ENCODE measurements at places on chromosomes 3 and 15.

GRCh38 chr15:96254173-96254572 is 76.3 kb upstream of the NR2F2 start:
- no peak for DNase-seq

DNA sequence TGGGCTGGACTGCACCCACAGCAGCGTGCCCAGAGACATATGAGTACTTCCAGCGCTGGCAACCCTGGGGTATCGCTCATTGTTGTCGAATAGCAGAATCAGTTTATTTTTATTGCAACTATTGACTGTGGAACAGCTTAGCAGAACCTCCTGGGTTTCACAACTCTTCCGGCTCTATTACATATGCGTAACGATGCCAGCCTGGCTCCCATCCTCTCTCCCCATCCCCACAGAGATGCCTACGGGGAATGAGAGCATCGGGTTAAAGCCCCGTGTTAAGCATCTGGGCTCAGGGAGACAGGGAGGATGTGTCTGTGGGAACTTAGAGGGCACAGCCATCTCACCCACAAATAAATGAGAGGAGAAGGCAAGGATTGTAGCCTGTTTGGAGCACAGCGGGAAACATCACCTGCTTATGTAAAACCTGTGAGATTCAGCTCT is 76.6 kb upstream of the DLG1 start:
- no peak for DNase-seq

DNA sequence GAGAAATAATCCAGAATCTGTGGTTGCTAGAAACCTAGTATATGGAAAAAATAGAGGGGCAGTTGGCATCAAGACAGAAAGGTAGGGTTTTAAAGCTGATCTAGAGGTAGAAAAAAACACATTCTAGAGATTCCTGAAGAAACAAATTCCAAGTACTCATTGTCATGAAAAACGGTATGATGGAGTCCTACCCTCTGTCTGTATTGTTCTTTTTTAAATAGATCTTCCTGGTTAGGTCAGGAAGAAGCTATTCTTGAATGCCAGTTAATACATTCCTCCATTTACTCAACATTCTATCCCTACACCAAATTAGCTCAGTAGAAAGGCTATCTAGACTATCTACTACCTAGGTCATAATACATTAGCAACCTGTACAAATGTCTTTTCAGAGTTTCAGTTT is 364.7 kb downstream of the FHIT start:
- DNase-seq = no peak

GRCh38 chr15:88776646-88777045 is 26.6 kb upstream of the ACAN start:
- no peak for DNase-seq

DNA sequence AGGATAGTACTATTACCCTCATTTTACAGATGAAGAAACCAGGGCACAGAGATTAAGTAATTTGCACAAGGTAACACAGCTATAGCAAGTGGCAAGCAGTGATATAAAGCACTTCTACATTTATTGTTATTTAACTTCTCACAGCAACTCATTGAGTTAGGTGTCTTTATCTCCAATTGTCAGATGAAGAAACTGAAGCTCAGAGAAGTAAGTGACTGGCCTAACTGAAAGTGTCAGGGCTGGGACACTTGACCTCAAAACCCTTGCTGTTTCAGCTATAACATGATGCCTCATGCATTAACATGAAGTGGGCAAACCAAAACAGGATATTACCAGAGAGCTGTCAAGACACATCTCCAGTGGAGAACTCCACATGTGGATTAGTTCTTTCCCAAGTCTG is 65.8 kb upstream of the LEKR1 start:
- DNase-seq = no peak

DNA sequence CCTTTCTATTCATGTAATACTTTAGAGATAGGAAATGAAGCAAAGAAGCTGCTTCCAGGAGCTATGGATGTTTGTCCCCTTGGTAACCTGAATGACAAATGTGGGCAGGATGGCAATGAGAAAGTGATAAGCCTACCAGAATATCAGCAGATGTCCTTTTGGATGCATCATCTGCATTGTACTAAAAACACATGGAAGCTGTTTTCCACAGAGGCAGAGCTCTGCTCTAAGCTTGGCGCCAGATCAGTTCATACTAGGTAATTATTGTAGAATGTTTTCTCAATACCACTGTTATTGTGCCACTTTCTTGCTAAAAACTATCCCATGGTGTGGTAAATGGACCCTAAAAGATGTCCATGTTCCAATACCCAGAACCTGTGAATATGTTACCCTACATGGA is 100.2 kb downstream of the DTWD1 start:
- DNase-seq = no peak

GRCh38 chr15:65101891-65102708 is 12.9 kb downstream of the UBAP1L start:
- DNase-seq = no peak

DNA sequence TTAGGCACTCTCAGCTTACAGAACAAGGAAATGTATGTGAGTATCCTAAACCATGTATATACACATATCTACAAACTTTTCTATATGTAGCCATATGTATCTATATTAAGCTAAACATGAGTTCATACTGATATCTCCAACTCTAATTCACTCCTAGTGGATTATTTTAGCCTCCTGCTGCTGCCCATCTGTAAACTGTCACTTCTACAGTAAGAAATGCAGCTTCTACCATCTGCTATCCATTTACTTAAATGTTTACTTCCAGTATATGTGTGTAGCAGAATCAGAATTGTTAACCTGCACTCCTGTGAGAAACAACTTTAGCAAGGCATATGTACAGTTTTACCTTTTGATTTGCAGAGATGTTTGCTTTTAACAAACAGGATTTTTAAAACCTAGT is 478.5 kb upstream of the CBLB start:
- DNase-seq = no peak

DNA sequence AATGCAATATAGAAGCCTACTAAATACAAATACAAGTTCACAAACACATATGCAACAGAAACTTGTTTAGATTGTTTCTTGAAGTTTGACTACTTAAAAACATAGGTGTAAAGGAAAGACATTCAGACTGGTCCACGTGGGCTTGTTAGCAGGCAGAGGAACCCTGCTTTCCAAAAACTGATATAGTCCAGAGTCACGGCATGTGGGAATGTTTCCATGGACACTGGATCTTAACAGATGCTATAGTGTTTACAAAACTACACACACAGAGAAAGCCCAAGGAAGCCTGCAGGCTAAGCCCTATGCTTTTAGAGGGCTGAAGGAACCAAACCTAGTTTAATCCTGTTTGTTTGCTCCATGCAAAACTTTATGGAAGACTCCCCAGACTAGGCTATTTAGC is 45.2 kb upstream of the LRRC58 start:
- no peak for DNase-seq

- DNase-seq = no peak
Measured at GRCh38 chr3:38647217-38647970, 2.1 kb downstream of the SCN5A start.

DNA sequence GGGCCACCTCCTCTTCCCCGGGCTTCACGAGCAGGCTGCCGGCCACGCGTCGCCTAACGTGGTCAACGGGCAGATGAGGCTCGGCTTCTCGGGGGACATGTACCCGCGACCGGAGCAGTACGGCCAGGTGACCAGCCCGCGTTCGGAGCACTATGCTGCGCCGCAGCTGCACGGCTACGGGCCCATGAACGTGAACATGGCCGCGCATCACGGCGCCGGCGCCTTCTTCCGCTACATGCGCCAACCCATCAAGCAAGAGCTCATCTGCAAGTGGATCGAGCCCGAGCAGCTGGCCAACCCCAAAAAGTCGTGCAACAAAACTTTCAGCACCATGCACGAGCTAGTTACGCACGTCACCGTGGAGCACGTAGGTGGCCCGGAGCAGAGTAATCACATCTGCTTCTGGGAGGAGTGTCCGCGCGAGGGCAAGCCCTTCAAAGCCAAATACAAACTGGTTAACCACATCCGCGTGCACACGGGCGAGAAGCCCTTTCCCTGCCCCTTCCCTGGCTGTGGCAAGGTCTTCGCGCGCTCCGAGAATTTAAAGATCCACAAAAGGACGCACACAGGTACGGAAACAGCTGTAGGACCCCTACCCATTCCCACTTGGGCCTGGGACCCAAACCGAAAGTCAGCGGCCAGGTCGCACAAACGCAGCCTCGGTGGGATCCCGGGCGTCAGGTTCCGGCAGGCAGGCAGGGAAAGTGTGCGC is 1.5 kb downstream of the ZIC1 start:
- no peak for DNase-seq

DNA sequence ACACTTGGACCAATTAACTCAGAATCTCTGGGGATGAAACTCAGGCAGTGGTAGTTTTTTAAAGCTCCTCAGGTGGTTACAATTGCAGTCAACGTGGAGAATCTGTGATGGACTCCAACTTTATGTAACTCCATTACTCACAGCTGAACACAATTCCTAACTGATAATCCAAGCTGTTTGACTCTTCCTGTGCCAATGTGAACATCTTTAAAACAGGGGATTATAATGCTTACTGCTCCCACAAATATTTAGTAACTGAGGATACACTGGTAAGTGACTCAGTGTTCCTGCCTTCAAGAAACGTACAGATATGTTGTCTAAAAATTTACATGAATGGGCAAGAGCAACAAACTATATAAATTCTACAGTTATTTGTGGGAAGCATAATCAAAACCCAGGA is 85.6 kb downstream of the OSBPL10 start:
- no peak for DNase-seq

DNA sequence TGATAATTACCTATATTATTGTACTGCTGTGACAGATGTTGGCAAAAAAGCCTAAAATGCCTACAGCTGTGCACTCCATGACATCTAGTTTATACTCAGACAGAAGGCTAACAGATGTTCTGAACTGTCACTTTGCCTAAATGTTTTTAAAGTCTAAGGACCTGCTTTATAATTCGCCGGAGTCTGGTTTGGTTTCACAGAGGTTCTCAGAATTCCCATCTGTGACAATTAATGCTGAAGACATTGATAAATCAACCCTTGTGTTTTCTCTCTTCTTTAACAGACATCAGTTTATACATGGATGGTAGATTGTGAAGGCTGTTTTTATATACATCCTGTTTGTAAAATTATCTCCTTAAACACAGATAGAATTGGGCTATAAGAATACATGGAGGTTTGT is 19.8 kb upstream of the SOX2 start:
- DNase-seq = no peak

- no peak for DNase-seq
Measured at GRCh38 chr15:29034593-29035335, 149.0 kb downstream of the APBA2 start.

DNA sequence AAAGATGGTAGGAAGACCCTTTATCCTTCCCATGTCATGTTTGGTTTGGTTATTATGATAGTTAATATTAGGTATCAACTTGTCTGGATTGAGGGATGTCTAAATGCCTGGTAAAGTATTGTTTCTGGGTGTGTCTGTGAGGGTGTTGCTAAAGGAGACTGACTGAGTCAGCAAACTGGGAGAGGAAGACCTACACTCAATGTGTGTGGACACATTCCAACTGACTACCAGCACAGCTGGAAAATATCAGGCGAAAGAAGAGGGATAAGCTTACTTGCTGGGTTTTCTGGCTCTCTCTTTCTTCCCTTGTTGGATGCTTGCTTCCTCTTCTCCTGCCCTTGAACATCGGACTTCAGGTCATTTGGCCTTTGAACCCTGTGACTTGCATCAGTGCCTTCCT is 1227.6 kb upstream of the EPHA6 start:
- no peak for DNase-seq

- no peak for DNase-seq
Measured at GRCh38 chr15:37885651-37886050, 48.8 kb upstream of the TMCO5A start.

GRCh38 chr3:128734523-128735189 is 8.7 kb downstream of the RAB7A start:
- no peak for DNase-seq

DNA sequence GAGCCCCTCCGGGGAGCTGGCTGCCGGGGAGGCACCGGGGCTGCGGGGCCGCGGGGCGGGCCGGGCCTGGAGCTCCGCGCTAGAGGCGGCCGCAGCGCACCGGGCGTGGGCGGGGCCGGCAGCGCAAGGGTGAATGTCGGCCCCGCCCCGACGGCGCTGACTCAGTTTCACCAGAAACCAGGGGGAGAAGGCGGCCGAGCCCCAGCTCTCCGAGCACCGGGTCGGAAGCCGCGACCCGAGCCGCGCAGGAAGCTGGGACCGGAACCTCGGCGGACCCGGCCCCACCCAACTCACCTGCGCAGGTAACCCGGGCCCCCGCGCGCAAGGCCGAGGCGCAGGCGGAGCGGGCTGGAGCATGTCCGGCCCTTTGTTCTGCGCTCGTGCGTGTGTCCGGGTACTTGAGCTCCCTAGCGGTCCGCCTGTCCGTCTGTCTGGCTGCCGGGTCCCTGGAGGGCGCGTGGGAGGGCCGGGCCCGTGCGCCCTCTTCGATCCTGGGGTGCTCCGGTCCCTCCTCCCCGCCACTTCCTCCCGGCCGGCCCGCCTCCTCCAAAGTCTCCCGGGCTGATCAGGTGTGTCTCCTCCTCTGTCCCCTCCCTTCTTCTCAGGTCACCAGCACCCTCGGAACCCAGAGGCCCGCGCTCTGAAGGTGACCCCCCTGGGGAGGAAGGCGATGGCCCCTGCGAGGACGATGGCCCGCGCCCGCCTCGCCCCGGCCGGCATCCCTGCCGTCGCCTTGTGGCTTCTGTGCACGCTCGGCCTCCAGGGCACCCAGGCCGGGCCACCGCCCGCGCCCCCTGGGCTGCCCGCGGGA is at the start of gene SPINT1:
SPINT1 (plus strand) TSS at position 164 of the 811 bp plus-strand sequence; CDS start at position 671, 507 bp downstream.
- peak; percentile 54 for DNase-seq

- no peak for DNase-seq
Measured at GRCh38 chr3:39960515-39961191, 151.2 kb downstream of the MYRIP start.
